ENCODE measurements at places on chromosomes 13 and 19. TPM values are rescaled to one million over a fixed set of nuclear protein-coding genes. Genes with fewer than 3 reads are reported as not detected.

The S1PR5 gene
- 1.9 TPM for total RNA-seq

The CEBPA gene
- total RNA-seq = 1.1 TPM

The PGLYRP1 gene
- total RNA-seq = not detected

The ZIC5 gene
- 0.05 TPM for total RNA-seq

The FBN3 gene
- not detected for total RNA-seq

The OR4F17 gene
- not detected for total RNA-seq

The SLC1A6 gene
- total RNA-seq = not detected

The CEACAM8 gene
- total RNA-seq = not detected

The CEACAM3 gene
- not detected for total RNA-seq

The CYP2A7 gene
- not detected for total RNA-seq

The TMEM143 gene
- total RNA-seq = 4.2 TPM

The ZNF568 gene
- total RNA-seq = 17.8 TPM

The GNG7 gene
- total RNA-seq = 1.7 TPM

The MYH14 gene
- 6.9 TPM for total RNA-seq

The KLF1 gene
- total RNA-seq = not detected

The CCNA1 gene
- 10.6 TPM for total RNA-seq

The COL5A3 gene
- total RNA-seq = 2.6 TPM

The MISP3 gene
- total RNA-seq = 0.82 TPM

The PPM1N gene
- 2.8 TPM for total RNA-seq

The KLK12 gene
- not detected for total RNA-seq

The ATP8B3 gene
- total RNA-seq = 1.5 TPM

The C1QTNF9 gene
- total RNA-seq = not detected

The GRK1 gene
- not detected for total RNA-seq

The KCTD4 gene
- total RNA-seq = not detected

The COPE gene
- total RNA-seq = 423 TPM

The NFKBIB gene
- 31.7 TPM for total RNA-seq

The RPL28 gene
- 881 TPM for total RNA-seq

The KLK14 gene
- 0.85 TPM for total RNA-seq

The SIGLEC11 gene
- total RNA-seq = not detected

The MEIOSIN gene
- 0.40 TPM for total RNA-seq

The KCNN1 gene
- total RNA-seq = 2.1 TPM

The NOVA2 gene
- total RNA-seq = not detected

The CXCL17 gene
- total RNA-seq = not detected

The ATP4A gene
- total RNA-seq = not detected

The SCN1B gene
- total RNA-seq = 5.4 TPM

The C19orf67 gene
- not detected for total RNA-seq
